ENCODE measurements at places on chromosomes 12 and 14.

GRCh38 chr14:27391331-27391730 is 793.5 kb upstream of the NOVA1 start:
- DNase-seq = no peak

GRCh38 chr12:44581642-44582242 is 294.4 kb downstream of the NELL2 start:
- DNase-seq = no peak

- DNase-seq = no peak
These were observed 11.3 kb upstream of the SMCO3 start for GRCh38 chr12:14825256-14825655.

DNA sequence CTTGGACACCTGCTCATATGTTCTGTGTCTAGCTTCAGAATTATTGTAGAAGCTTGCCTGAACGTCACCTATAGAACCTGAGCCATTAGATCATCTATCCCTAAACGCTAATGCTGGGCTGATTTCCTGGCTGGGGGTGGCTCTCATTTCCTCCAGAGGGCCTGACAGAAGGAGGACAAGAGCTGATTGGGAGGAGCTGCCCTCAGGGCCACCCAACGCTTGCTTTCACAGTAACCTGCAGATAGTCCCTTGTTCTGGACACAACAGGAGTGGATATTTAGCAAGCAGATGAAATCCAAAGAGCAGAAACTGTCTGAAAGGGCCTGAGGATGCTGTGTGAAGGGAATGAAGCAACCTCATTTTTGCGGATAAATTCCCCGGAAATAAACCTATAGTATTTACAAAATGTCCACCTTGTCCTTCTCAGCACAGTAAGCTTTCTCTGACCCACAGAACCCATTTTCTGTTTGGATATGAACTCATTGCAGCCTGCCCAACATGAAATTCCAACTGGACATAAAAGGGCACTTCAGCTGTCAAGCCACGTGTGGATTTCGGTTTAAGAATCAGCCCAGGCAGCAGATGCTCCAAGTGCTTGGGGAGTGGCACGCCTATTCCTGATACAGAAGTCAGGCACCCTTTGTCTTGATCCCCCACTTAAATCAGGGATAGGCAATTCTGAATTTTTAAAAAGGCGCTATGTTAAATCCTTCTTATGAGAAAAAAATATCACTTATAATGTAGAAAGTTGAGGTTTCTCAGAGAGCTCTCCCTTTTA is 32.8 kb upstream of the TUBA1C start:
- DNase-seq = no peak

DNA sequence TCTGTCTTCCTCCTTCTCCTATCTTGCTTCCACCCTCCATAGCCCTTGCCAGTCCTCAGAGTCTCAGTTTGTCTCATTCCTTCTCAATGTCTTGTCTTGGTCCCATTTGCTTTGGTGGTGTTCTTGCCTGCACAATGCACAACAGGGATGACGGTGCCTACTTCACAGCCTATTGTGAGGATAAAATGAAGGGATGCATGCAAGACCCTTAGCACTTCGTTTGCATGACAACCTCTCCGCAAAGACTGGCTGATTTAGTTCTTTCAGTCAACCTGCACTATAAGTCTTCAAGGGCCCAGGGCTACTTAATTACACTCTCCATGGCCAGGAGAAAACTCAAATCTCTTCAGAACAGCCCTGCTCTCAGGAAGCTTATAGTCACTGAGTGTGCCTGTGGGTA is 8.5 kb downstream of the SELPLG start:
- DNase-seq = no peak

DNA sequence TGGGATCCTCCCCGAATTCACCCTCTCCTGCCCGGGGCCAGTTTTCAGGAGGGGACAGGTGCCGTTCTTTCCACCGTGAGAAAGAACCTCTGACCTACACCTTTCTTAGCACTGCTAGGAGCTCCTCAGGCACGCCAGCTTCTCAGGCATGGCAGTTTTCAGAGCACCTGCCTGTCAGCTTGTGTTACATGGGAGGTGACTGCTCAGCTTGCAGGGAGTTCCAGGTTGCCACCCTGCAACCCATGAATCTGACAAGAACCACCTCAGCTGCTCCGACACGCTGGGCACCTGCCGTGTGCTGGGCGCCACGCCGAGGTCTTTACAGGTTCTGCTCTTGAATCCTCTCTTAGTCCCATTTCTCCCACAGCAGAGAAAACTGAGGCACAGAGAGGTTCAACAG is 12.9 kb downstream of the BRI3BP start:
- DNase-seq = no peak

DNA sequence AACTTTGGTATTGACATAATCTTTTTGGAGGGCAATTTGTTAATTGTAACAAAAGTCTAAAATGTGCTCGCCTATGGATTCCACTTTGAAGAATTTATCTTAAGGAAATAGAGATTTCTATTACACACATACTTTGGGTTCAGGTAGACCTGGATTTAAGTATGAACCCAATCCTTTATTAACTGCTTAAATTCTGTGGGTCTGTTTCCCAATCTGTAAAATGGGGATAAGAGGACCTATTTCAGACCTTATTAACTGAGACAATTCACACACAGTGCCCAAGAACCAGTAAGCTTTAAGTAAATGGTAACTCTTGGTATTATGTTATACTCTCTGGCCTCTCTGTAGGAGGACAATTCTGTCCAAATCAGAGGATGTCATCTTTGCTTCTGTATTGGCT is 822 bp upstream of the EIF2B2 start:
- no peak for DNase-seq

DNA sequence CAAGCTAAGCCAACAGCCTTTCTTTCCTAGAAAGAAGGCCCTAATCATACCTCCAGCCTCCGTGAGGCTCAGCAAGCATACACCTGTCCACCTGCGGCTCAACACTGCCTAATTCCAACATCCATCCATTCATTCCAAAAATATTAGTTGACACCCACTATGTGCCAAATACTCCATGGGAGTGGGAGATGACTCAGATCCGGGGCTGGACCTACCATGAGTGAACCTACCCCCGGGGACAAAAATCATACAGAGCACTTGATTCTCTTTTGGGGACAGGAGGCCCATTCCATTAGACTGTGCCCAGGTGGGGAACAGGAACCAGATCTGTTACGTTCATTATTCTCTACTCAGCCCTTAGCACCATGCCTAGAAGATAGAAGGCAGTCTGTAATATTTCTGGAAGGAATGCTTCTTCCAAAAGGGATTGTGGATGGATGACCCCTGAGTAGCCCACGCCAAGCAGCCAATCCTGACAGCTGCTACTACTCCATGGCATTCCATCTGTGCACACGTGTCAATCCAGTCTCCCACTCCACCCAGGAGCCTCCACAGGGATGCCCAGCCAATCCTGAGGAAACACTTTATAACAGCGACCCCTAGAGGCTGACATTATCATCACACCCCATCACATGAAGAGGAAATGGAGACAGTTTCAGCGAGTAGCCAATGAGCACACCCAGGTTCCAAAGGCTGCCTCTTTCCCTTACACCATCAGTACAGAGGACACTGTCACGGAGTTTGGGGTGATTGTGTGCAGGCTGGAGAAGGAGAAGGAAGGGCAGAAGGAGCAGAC is 170.7 kb downstream of the ESRRB start:
- DNase-seq = no peak

GRCh38 chr12:38905480-38906351 is at the start of gene CPNE8:
Gene CPNE8 (minus strand): TSS chr12:38905591. CDS start chr12:38905534, 57 bp downstream.
- peak; percentile 61 for DNase-seq

- DNase-seq = no peak
These were observed 18.1 kb upstream of the SPPL3 start for GRCh38 chr12:120922279-120922678.

- no peak for DNase-seq
These were observed 215.2 kb downstream of the ERC1 start for GRCh38 chr12:1206118-1206734.

DNA sequence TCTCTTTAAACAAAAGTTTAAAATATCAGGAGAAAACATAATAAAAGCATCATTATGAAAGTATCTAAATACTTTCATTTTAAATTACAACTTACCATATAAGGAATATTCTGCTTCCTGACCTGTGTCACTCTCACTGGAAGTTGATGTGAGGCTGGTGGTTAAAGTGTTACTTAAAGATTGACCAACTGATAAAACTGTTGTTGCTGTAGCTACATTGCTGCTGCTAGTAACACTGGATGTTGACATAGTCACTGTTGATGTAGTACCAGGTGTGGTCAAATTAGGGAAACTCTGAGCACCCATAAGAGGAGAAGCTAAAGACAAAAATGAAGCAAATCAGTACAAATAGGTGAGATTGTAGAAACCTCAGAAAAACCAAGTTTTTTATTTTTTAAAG is 79.9 kb downstream of the HECTD1 start:
- peak; percentile 34 for DNase-seq

GRCh38 chr14:104702673-104703072 is 13.3 kb downstream of the INF2 start:
- no peak for DNase-seq

DNA sequence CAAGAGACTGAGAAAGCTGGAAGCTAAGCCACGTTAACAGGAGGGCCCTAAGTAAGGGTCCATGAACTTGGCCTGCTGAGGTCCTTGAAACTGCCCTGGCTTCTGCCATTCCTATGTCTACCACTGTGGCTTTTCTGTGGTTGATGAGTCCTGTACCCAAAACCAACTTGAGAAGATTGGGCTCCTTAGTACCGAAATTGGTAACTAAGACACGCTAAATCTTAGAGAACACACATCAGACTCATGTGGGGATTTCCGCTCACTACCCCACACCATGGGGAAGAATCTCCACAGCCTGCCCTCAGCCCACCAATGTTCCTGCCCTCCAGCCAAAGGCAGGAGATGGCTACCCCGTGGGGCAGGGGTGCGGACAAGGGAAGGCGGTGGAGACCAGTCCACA is 232.9 kb downstream of the SPTSSA start:
- DNase-seq = no peak

GRCh38 chr12:120961604-120962531 is 16.5 kb upstream of the HNF1A start:
- DNase-seq = no peak

GRCh38 chr14:61253064-61253738 is 27.9 kb downstream of the TMEM30B start:
- DNase-seq = no peak

DNA sequence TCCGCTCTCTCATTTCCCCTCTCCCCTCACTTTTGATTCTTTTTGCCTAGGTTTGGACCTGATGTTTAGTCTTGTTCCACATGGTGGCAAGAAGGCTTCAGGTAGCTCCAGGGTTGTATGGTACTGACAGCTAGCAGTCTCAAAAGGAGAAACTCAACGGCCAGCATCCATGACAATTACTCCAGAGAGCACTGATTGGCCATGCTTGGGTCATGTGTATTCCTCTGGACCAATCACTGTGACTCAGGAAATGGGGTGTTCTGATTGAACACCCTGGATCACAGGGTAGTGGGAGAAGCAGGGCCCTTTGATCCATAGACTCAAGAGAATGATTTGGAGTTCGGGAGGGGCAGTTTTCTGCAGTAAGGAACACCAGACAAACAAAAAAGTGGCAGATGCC is 45.3 kb downstream of the DYRK2 start:
- DNase-seq = no peak

- DNase-seq = no peak
These were observed 2.2 kb upstream of the C1S start for GRCh38 chr12:7058163-7058845.

GRCh38 chr12:124786061-124786964 is 77.4 kb downstream of the SCARB1 start:
- no peak for DNase-seq

- no peak for DNase-seq
These were observed 68.4 kb downstream of the PPM1H start for GRCh38 chr12:62866451-62867082.

DNA sequence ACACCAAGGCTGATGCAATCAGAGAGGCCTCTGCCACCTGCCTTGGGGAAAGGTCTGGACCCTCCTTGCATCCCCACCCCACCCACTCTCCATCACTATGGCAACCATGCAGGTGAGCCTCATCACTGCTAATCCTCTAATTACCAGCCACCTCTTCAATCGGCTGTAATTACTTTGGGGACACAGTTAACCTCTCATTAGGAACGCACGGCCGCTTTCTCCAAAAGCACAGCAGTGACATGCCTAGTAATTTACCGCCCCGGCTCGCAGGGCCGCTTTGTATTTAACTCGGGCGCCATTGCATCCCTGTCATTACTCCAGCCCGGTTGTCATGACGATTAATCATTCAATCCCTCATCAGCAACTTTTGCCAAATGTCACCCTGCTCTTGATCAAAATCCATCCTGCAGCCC is 36.3 kb upstream of the FAM222A start:
- no peak for DNase-seq

DNA sequence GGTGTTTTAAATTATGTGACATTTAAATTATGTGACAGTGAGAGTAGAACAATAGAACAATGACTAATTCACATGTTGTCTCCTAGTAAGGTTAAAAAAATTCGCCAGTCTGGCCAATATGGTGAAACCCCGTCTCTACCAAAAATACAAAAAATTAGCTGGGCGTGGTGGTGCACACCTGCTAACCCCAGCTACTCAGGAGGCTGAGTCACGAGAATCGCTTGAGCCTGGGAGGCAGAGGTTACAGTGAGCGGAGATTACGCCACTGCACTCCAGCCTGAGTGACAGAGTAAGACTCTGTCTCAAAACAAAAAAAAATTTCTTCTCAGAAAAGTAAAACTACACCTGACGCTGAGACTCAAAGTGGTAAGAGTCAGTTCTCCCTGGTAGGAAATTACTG is 2.7 kb downstream of the CS start:
- DNase-seq = no peak

- DNase-seq = no peak
These were observed 222.8 kb downstream of the EGLN3 start for GRCh38 chr14:33728010-33728498.

DNA sequence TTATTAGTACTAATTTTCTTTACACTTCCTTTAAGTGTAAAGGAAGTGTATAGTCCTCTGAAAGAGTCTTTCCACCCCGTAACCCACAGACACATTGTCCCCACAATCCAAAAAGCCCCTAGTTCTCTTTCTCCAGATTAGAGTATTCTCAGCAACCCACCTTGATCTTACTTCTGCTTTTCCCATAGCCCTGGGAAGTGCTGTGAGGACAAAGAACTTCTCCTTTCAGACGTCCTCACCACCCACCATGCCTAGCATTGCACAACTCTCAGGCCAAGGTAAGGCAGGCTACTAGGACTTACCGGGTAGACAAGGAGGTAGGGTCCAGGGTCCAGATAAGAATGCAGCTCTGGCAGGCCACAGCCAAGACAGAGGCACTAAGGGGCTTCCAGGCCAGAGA is 7.4 kb downstream of the AAAS start:
- DNase-seq = no peak

DNA sequence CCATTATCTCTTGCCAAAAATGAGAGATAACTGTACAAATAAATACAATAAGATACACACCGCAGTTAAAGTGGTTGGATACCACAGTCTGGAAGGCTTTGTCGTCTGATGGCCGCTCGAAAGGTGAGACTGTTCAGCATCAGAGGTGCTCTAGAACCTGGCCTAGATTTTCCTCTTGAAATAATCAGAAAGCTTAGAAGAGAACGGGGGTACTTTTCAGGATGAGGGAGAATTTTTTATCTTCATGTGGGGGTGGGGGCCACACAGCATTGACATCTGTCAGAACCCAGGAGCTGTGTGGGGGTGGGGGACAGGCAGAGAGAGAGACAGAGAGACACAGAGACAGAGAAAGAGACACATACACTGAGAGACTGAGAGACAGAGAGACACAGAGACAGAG is 90.5 kb downstream of the GALNT9 start:
- DNase-seq = no peak

Measured in activated naive CD4-positive, alpha-beta T cell treated with anti-CD3 and anti-CD28 coated beads, Interleukin-2, amount 10 ng/mL, durations not matched to agents 7 days and 5 days (primary cell).